ENCODE measurements at places on chromosomes 12 and 14.

- DNase-seq, result no peak
These were observed at the start of gene KRT78 for GRCh38 chr12:52848661-52849255. TSS of gene KRT78 (minus strand) at chr12:52848994. CDS start at chr12:52848930, 64 bp downstream.

DNA sequence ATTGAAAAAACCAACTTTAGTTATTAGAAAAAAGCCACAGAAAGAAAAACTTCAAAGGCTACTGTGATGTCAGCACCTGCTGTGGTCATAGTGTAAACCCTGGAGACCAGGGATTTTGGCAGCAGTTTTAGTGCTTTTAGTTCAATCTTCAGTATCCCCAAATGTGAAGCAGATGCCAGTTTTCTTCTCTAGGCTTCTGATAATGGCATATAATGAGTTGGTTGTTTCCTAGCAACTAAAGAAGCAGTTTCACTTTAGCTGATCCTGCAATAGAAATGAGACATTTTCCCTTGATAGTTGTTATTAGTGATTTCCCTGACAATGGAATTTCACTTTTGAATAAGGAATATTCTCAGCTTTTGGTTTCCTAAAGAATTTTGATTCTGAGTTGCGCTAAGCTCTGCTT is 131.2 kb downstream of the NUBPL start:
- DNase-seq, result no peak

DNA sequence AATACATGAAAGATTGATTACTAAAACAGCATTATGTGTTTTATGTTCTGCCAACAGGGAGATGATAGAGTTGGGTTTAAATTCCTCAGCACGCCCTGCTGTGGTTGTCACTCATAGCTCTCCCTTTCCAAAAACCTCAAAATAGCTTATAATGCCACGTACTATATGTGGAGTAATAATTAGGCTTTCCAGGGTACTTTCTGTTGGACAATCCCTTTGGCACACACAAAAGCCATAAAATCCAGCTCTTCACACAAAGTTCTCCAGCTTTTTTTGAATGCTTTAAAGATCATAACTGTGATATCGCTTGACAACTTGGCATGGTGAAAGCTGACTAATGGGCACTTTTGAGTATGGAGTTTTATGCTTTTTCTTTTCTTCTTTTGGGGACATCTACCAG is 145.3 kb upstream of the DCN start:
- DNase-seq, result no peak

GRCh38 chr12:9040484-9041186 is 51.3 kb downstream of the KLRG1 start:
- DNase-seq, result no peak

GRCh38 chr12:109448272-109448671 is 28.8 kb downstream of the KCTD10 start:
- no peak for DNase-seq

GRCh38 chr12:30858471-30858870 is 68.1 kb upstream of the TSPAN11 start:
- DNase-seq, result no peak

DNA sequence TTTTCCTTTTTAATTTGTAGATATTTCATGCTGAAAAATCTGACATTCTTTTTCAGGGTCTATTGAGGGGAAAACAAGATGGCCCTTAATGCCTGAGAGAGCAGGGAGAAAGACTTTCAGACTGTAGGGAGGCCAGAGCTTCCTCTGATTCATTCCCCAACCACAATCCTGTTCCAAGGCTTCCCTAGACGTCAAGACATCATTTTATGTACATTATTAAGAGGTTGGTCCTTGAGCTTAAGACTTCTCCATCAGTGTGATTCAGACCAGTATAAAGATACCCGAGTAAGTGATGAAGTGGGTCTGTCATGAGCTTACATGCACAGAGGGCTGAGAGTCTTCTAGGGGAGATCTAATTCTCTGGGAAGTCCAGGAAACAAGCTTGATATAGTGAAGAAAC is 57.3 kb downstream of the AVPR1A start:
- no peak for DNase-seq

DNA sequence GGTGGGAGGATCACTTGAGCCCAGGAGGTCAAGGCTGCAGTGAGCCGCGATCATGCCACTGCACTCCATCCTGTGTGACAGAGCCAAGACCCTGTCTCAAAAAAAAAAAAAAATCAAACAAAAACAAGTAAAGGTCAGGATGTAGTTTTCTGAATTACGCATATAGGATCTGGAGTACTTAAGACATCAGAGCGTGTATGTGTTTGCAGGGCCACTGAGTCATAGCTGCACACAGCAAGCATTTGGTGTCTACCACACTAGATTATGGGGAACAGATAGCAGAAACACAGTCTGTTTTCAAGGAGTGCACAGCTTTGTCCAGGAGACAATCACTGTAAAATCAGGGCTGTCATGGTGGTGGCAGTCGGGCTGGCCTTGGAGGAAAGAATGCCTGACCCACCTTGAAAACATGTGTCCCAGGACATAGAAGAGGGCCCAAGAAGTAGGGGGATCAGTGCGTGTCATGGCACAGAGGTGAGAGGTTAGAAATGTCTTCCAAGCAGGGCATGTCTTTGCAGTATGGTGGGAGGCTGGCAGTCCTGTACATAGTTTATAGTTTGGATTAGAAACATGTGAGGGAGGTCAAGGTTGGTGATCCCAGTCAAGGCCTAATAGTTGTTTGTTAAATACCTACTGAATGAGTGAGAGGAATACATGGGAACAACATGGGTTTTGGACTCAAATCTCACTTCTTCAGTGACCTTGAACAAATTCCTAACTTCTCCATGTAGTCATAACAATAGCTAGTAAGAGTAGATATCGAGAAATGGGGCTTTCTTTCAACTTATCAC is 23.6 kb upstream of the C12orf71 start:
- DNase-seq, result no peak

- no peak for DNase-seq
These were observed 12.1 kb downstream of the SPX start for GRCh38 chr12:21538061-21538653.
